Epithelial cell of proximal tubule (primary cell): ENCODE measurements at places on chromosomes 1 and 21.
A peak's percentile ranks its signal among the peaks of the same experiment; 100 is the strongest.

- no peak for DNase-seq
These were observed 501.7 kb downstream of the NEGR1 start for GRCh38 chr1:71780681-71781080.

GRCh38 chr1:64186138-64186897 lies 17.1 kb upstream of the UBE2U start:
- DNase-seq, result peak; percentile 76

DNA sequence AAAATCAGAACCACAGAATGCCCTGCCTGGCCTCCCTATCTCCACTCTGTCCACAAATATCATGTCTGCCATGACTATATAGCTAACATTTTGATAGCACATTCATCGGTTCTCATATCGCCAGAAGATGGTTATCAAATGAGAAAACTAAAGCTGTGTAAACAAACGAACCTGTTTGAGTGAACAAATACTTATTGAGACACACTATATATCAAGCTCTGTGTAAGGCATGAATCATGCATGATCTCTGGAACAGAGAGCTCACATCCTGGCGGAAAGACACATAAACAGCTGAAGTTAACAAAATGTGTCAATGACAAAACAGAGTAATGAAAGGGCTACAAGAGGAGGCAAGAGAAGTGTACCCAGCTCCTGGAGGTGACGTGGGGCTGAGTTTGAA lies 13.1 kb downstream of the KCND3 start:
- DNase-seq, result no peak

GRCh38 chr1:113779542-113779941 lies 20.3 kb upstream of the PHTF1 start:
- no peak for DNase-seq
